T-helper 17 cell (primary cell): ENCODE measurements at places on chromosomes 4 and X. TPM values are rescaled to one million over a fixed set of nuclear protein-coding genes. Genes with fewer than 3 reads are reported as not detected.

The EMCN gene
- not detected for total RNA-seq

DNA sequence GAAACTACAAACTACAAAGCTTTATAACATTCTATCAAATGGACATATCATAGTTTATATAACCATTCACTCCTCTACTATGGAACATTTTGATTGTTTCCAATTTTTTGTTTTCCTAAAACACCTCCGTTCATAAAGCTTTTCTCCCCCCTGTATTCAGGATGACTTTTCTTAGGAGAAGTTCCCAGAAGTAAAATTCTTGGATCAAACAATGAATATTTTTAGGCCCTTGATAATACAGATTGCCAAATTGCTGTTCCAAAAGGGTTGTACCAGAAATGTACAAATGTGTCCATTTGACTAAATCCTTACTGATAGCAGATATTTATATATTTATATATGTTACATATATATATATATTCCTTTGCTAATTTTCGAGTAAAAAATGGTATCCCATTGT lies 77.8 kb downstream of the GPC3 start:
- DNase-seq, result no peak

GRCh38 chrX:19629541-19629940 lies 114.2 kb upstream of the MAP3K15 start:
- DNase-seq, result no peak

DNA sequence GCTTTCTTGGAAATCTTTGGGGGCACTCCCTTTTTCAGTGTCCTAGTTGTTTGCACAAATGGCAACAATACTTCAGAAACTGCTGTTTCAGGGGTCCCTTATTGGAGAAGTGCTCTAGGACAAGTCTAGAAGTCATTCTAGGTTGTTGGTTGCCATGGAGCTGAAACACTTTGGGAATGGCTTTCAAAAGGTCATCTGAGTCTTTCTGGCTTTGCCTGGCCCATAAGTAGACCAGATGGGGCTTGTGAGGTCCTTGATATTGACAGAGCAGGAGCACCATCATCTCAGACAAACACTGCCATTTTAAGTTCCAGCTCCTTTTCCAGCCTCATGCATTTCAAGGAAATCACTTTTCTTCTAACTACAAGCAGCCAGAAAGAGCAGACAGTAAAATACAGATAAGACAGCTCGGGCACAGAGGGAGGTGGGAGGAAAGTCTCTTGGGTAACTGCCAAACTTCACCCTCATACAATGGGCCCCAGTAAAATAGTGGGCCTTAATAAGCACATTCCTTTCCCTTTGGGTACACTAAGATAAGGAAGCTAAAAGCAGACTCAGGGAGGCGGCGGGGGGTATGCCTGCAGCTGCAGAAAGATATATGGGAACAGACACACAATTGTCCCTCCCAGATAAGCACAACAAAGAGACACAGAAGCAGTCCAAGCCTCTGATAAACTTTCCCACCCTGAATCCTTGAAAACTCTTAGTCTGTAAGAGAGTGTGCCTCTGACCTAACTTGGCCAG lies 8.5 kb upstream of the NXF3 start:
- no peak for DNase-seq

The ADRA2C gene
- not detected for total RNA-seq

The RAB39B gene
- 6.5 TPM for total RNA-seq

DNA sequence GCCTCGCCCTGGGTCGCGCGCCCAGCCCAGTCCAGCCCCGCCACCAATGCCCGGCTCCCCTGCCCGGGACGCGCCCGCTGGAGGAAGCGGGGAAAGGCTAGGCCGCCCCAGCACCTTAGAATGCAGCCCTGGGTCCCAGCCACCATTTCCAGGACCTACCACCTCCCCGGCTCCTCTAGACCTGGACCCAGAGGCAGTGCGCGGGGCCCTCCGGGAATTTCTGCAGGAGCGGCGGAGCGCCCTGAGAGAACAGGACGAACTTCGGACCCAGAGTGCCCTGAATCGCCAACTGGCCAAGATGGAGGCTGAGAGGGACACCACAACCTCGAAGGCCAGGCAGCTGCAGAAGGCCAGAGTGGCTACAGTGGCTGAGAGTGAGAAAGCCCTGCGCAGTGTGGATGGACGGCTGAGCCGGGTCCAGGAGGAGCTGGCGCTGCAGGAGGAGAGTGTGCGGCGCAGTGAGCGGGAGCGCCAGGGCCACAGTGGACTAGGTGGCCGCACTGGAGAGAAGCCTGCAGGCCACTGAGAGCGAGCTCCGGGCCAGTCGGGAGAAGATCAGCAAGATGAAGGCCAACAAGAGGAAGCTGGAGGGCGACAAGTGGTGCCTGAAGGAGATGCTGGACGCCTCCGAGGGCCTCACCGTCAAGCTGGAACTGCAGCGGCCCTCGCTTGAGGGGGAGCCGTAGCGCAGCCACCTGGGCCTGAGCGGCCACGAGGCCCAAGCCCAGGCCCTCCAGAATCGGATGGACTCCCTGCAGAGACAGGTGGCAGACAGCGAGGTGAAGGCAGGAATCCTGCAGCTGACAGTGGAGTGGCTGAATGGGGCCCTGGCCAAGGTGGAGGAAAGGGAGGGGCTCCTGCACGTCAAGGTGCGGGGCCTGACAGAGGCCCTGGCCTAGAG lies 15.5 kb downstream of the SMIM10L2A start:
- DNase-seq, result no peak

The NEUROG2 gene
- total RNA-seq, result not detected

DNA sequence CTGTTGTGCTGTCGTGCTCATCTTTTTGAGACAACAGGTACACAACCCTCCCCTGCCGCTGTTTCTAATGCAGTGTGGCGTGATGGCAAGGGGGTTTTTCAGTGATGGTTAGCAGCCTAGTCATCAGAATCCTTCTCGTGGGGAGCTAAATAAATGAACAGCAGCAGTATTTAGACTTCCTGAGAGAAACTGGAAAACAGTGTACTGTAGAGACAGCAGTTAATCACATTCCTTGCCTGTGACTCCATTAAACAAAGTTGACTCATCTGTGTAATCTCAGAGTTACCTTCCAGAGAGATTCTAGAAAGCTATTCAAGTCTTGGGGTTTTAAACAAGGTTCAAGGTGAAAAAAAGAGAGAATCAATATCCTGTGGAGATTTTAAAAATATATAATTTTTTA lies 1753.2 kb upstream of the PCDH7 start:
- no peak for DNase-seq

DNA sequence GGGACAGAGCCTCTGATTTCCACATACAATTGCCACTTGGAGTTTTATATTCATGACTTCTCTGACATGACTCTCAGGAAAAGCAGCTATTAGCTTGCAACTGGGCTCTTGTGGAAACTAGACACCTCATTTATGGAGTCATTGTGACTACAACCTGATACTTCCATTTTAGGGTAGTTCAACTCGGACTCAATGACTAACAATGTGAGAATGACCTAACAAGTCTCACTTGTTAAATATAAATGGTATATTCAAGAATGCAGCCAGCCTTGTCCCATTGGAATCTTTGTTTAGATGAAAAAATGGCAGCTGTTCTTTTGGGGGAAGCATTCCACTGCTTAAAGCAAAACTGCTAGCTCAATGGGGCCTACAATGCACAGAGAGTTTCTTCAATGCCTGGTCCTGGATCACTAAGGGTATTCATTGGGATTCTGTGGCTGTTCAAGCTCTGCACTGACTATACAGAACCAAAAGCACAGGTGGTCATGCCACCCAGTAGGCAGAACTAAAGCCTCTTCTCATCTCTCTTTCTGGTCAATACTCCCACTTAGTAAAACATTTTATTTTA lies 36.5 kb upstream of the GLRA3 start:
- DNase-seq, result no peak

DNA sequence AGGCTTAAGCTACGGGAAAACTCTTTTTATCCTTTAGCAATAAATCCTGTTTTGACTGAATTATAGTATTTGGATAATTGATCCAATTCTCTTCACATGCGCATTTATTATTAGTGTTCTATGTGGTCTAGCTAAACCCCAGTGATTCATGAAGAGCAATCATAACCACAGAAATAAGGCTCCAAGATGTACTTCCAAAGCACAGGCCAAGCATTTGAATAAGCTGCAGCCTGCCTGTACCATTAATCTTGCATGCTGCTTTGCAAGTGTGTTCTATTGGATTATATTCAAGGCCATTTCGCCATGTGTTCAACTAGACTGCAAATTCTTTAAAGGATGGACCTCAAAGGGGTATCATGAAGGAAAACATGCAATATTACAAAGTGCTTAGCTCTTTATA lies 385.2 kb upstream of the FAT1 start:
- DNase-seq, result no peak

The SPACA5 gene
- total RNA-seq, result not detected

The CDS1 gene
- total RNA-seq, result 0.76 TPM

DNA sequence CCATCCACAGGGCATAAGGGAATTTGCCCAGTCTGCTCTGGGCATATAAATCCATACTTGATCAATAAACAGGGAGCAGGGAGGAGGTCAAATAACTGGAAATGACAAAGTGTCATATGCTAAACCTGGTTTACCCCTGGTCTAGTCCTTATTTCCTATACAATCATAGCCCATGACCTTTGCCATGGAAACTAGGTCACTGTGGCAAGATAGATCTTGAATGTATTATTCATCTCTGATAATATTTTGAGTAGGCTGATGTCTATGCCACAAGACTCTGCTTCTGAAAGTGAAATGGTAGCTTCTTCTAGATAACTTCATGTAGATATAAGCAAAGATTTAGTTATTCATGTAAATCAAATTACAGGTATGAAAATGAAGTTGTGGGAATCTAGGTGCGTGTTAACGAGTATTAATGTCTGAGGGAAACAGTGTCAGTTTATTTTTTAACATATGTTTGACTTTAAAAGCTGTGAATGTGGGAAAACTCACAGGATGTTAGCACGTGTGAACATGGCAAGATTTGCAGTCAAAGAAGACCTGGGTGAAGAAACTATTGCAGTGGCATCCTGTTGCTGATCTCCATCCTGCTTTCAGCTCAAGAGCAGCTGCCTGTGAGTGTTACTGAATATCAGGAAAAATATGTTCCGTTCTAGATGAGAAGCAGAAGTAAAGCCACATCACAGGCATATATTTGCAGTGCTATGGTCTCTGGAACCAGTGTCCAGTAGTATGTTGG lies 81.8 kb upstream of the NDP start:
- DNase-seq, result no peak

- DNase-seq, result no peak
Measured at GRCh38 chr4:140790171-140790570, 34.0 kb upstream of the TBC1D9 start.

The SERPINA7 gene
- total RNA-seq, result not detected

DNA sequence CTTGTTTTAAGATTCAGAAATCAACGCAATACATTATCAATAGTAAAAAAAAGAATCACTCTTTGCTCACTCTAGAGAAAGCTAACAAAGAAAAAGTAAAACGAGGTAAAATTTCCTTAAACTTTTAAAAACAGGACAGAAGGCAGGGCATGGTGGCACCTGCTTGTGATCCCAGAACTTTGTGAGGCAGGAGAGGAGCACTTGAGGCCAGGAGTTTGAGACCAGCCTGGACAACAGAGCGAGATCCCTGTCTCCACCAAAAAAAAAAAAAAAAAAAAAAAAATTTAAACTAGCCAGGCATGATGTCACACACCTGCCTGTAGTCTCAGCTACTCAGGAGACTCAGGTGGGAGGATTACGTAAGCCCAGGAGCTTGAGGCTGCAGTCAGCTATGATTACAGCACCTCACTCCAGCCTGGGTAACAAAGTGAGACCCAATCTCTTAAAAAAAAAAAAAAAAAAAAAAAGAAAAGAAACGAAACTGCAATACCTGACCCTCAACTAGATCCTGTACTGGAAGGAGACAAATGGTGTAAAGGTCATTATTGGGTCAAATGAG lies 3.5 kb downstream of the CCNI start:
- DNase-seq, result peak; percentile 29

DNA sequence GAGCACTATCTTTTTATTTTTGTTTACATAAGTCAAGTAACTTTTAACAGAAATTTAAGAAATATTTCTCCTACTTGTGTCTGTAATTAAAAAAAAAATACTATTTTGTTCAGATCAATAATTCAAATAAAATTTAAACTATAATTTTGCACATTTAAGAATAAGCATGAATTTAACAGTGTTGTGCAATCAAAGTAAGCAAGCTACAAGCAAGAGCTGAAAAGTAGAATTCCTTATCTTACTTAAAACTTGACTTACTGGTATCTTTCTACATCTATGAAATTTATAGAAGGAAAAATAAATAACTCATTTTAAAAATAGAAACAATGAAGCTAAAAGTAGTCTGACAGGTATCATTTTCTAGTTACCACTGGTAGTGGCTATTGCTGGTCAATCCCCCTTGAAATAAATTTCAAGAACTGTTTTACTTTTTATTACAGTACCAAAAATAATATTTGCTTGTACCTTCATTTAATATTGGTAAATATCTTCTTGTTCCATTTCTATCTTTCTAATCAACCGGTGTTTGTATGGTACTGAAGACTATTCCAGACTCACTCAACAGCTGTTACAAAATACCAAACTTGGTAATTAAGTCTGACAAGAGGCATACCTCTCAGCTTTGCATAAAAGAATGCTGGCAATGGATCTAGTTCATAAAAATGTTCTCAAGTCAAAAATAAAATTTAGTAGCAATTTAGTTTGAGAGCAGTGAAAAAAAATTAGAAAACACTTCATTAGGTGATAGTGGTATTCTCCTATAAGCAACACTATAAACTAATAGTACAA lies 62.2 kb downstream of the NOCT start:
- no peak for DNase-seq

GRCh38 chr4:2832309-2832980 lies 11.2 kb upstream of the ADD1 start:
- no peak for DNase-seq

The SMARCA1 gene
- not detected for total RNA-seq

DNA sequence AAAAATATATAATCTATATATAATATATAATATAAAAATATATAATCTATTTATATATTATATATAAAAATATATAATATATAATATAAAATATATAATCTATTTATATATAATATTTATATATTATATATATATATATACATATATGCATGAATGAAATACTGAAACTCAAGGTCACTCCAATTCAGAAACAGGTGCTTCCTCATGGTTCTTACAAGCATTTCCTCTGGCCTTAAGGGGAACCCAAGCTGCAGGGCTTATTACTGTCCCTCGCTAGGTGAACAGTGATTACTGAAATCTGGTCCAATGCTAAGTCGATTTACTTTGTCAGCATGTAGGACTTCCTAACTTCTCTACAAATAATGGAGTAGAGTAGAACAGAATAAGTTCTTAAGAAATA lies 174.3 kb downstream of the GPM6A start:
- no peak for DNase-seq

The TLR1 gene
- 16.6 TPM for total RNA-seq

- DNase-seq, result no peak
Measured at GRCh38 chrX:51395810-51396728, 63.4 kb downstream of the NUDT10 start.

The CENPI gene
- total RNA-seq, result 0.52 TPM

The TMEM185A gene
- 10.6 TPM for total RNA-seq

GRCh38 chr4:168453146-168453545 lies 27.1 kb downstream of the DDX60L start:
- no peak for DNase-seq

The JADE1 gene
- 38.0 TPM for total RNA-seq

- no peak for DNase-seq
Measured at GRCh38 chrX:38574858-38575257, 13.5 kb downstream of the TSPAN7 start.
